ENCODE measurements at places on chromosomes 2 and 18. TPM values are rescaled to one million over a fixed set of nuclear protein-coding genes. Genes with fewer than 3 reads are reported as not detected.

The KCNIP3 gene
- total RNA-seq, result not detected

GRCh38 chr2:207792244-207792785, 22.6 kb upstream of the FZD5 start:
- DNase-seq, result no peak

DNA sequence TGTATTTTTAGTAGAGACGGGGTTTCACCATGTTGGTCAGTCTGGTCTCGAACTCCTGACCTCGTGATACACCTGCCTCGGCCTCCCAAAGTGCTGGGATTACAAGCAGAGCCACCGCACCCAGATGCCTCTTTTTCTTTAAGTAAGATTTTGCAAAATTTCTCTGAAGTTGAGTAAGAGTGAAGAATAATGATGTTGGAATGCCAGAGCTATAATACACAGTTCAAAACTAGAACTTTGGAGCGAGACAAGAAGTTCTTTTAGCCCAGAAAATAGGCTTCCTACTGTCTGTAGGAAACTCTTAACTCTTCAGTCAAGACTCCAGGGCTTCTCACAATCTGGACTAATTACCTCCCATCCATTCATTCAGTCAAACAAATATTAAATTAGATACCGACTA, 51.4 kb downstream of the MARCHF4 start:
- DNase-seq, result no peak

GRCh38 chr2:9310377-9310776, 103.8 kb downstream of the ASAP2 start:
- no peak for DNase-seq

The RAMP1 gene
- not detected for total RNA-seq

- DNase-seq, result no peak
These were observed 119.2 kb upstream of the ACVR1C start for GRCh38 chr2:157747695-157748370.

All from naive thymus-derived CD8-positive, alpha-beta T cell (primary cell).